SK-MEL-5 (cell line): ENCODE measurements at places on chromosomes 2 and 18.
A peak's percentile ranks its signal among the peaks of the same experiment; 100 is the strongest.

DNA sequence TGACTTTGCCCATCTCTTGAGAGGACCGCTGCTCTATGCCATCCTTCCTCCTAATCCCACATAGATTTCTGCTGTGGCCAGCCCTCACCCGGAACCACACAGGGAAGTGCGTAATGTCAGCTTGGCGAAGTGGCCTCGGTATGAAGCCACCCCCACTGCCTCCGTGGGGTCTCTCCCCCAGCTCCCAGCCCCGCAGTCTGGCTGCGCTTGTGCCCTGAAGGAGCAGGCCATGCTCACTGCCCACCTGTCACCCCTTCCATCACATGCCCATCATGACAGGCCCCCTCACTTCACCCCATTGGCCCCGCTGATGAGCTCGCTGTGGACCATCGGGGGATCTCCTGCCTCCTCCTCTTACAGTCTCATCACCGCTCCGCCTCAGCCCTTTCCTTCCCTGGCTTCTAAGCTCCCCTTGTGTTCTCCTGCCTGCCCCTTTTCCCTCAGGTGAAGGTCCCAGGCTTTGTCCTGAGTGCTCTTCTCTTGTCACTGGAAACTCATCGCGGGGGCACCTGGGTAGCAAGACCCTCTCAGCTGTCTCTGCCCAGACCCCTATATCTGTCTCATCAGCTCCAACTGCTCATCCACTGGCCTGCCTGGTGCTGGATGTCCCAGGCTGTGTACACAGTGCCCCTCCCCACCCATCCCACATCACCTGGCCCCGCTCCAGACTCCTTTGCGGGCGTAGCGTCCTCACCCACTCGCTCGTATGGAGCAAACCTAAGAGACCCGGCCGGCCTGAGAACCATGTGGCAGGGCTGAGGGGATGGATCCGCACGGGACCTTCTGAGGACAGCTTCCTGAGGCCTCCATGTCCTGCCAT is 81.7 kb downstream of the GLI2 start:
- DNase-seq = no peak

GRCh38 chr2:145919477-145919876 is 1399.6 kb upstream of the ZEB2 start:
- peak; percentile 52 for DNase-seq

GRCh38 chr2:16658076-16658739 is 7.4 kb downstream of the CYRIA start:
- no peak for DNase-seq

- DNase-seq = no peak
Measured at GRCh38 chr18:68342039-68342659, 372.8 kb downstream of the TMX3 start.

- peak; percentile 78 for DNase-seq
Measured at GRCh38 chr2:61853086-61853846, 594 bp downstream of the FAM161A start.

- no peak for DNase-seq
Measured at GRCh38 chr2:62831729-62832128, 126.2 kb downstream of the EHBP1 start.

DNA sequence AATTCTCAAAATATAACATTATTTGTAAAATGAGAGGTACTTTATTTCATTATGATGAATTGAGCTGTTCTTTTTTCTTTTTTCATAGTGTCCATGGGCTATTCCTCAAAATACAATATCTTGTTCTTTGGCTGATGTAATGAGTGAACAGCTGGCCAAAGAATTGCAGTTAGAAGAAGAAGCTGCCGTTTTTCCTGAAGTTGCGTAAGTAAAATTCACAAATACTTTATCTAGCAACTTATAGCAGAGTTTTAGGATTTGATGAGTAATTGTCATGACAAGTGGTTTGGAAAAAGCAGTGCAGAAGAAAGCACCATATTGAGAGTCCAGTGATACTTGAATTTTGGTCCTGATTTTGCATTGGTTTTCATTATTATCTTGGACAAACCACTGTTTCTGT is 9.8 kb downstream of the RIOK3 start:
- DNase-seq = no peak

- DNase-seq = no peak
Measured at GRCh38 chr18:79884294-79884962, 67.0 kb downstream of the SLC66A2 start.

DNA sequence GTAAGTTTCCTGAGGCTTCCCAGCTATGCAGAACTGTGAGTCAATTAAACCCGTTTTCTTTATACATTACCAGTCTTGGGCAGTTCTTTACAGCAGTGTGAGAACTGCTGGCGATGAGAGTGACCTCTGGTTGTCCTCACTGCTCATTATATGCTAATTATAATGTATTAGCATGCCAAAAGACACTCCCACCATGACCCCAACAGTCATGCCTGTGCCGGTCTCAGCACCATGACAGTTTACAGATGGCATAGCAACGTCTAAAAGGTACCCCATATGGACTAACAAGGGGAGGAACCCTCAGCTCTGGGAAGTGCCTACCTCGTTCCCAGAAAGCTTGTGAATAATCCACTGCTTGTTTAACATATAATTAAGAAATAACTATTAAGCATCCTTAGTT is 8.1 kb upstream of the IL1A start:
- no peak for DNase-seq

DNA sequence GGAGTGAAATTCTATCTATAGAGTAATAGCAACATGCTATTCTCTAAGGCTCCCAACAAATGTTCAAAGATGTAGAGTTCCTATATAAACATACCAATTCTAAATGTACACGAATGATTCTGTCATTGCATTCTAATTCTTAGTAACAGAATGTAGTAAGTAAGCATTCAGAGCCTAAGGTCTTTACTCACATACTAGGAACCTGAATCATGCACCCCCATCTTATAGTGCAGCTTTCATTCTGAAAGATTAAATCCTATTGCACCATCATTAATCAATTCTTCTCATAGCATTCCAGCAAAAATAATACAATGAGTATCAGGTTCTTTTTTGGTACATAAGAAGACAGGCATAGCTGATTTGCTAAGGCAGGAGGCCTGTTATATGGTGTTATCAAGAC is 230.0 kb downstream of the NCKAP5 start:
- DNase-seq = no peak

GRCh38 chr2:47321006-47321405 is 82.0 kb upstream of the MSH2 start:
- no peak for DNase-seq

- no peak for DNase-seq
Measured at GRCh38 chr2:30978854-30979253, 159.4 kb downstream of the GALNT14 start.

DNA sequence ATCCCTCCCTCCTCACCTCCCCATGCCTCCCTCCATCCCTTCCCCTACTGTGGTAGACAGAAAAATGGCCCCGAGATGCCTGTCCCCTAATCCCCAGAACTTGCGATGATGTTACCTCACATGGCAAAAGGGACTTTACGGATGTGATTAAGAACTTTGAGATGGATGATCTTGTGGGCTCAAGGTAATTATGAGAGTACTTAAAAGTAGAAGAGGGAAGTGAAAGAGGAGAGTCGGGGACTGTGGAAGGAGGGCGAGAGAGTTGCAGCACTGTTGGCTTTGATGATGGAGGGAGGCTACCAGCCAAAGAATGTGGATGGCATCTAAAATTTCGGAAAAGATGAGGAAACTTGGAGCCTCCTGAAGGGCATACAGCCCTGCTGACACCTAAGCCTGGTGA is 66.5 kb downstream of the AGAP1 start:
- no peak for DNase-seq

DNA sequence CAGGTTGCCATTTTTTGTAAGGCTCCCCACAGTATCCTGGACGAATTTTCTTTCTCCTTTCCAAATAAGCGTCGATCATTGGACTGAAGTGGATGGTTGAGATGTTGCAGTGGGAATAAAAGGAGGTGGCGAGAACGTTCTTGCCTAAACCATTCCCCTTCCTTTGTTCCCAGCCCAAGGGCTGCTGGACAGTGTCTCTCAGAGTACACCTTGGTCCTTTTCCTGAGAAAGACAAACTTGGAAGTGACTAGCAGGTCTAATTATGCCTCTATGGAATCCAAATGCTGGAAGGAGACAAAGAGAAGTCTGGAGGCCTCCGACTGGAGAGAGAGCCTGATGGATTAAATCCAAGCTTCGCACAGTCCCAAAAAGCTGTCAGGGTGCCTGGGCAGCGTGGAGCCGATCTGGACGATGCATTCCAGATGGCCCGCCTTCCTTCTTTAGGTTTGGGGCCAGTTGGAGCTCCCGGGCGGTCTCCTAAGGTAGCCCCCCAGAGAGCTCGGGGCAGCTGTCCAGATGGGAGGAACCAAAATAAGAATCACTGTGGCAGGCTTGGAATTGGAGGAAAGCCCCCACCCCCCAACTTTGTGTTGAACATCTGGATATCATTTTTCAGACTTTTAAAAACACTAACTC is 186.8 kb downstream of the TMEM247 start:
- no peak for DNase-seq

DNA sequence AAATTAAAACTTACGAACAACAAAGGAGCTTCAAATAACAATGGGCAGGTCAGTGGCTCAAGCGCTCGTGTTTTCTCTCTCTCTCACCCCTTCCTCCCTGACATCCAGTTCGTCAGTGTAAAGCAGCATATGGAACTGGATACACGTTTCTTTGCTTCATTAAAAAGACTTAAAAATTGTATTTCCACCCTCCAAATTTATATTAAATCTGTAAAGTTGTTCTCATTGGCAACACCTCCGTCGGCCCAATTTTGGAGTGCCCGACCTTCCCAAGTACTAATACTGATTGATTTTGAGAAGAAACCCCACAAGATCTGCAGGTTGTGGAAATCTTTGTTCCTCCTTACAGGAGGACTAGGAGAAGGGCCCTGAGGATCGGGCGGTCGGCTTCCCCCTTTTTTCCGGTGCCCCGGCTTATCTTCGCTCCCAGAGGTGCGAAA is 2.2 kb downstream of the TBR1 start:
- DNase-seq = no peak

DNA sequence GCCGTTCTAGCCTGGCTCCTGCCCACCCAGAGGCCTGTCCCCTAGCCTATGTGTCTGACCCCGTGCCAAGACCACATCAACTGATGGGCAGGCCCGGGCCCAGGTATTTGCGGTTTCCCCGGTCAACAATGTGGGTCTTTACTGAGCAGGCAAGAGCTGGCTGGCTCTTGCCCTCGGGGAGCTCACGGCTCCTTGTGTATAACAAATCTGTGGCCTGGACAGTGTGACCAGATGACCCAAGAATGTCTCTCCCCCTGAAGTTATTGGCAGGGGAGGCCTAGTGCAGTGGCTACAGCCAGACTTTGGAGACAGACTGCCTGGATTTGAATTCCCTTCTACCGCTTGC is 179.6 kb downstream of the KLHL29 start:
- DNase-seq = no peak

- DNase-seq = no peak
Measured at GRCh38 chr2:776038-776437, 98.8 kb upstream of the TMEM18 start.

- peak; percentile 90 for DNase-seq
Measured at GRCh38 chr2:231161877-231162329, 36.5 kb upstream of the ARMC9 start.

- no peak for DNase-seq
Measured at GRCh38 chr18:47174545-47175116, 1.5 kb downstream of the IER3IP1 start.

DNA sequence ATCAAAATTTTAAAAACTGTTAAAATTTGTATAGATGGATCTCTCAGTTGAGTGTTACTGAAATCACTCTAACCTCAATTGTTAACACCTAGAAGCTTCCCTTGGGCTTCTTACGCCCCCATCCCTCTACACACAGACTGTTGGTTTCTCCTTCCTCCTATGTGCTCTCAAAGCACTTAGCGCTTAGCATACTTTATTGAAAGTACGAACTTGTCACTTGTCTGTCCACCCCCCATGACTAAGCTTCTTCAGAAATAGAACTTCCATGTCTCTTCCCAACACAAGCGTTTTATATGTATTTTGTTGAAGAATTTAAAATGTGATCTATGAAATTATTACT is 441 bp downstream of the MPHOSPH10 start:
- peak; percentile 25 for DNase-seq
